ENCODE measurements at places on chromosomes 11 and 22.

GRCh38 chr22:26547426-26547825 is 35.2 kb upstream of the TFIP11 start:
- no peak for DNase-seq

DNA sequence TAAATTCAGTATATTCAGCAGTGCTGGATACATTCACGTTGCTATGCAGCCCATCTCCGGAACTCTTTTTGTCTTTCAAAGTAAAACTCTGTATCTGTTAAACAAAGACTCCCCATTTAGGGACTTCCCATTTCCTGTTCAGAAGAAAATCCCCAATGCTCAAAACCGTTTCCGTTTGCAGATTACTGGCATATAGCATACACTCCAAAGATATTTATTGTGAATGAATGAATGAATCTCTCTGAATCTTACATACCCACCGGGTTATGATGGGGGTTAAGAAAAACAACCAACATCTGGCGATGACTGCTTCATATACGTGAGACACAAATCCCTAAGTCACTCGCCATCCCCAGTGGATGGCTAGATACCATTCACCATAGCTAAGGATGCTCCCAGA is 1.6 kb downstream of the THY1 start:
- DNase-seq: no peak

DNA sequence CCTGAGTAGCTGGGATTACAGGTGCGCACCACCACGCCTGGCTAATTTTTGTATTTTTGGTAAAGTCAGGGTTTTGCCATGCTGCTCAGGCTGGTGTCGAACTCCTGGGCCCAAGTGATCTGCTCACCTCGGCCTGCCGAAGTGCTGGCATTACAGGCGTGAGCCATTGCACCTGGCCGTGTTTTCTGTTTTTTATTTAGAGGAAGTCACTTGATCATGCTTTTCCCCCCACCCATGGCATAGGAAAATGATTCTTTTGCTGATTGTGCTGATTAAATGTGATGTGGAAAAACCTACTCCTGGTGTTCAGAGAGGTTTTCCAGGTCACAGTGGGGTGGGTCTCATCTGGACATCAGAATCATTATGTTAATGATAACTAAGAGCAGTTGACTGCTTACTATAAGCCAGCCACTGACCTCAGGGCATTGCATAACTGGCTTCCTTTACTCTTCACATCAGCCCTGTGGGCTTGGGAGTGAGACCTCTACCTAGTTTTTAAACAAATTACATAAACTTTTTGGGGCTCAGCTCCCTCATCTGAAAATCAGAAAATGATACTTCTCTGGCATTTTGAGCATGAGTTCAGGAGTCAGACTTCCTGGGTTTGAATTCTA is 71.0 kb downstream of the PTPRJ start:
- peak; percentile 39 for DNase-seq

DNA sequence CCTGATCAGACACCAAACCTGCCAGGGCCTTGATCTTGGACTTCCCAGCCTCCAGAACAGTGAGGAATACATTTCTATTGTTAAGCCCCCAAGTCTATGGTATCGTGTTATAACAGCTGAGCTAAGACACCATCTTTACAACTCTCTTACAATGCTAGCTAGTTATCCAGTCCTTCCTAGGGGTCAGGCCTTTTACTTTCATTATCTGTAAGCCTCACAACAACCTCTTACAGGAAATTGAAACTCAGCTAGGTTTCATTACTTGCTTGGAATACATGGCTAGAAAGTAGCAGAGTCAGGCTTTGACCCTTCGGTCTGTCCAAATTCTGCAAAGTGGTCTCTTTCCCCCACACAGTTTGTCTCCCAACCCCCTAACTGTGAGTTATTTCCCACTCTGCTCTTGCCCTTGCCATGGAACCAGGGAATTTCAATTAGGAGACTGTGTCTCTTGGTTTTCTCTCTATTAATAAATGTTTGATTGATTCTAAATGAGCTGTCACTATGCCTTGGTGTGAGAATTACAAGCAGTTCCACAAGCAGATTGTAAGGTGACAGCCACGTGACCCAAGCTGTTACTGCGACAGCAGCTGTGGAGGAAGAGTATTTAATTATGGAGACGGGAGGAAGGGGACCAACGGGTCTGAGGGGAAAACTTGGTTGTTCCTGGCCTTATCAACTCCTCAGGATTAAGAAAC is 38.4 kb upstream of the CLMP start:
- DNase-seq: no peak

DNA sequence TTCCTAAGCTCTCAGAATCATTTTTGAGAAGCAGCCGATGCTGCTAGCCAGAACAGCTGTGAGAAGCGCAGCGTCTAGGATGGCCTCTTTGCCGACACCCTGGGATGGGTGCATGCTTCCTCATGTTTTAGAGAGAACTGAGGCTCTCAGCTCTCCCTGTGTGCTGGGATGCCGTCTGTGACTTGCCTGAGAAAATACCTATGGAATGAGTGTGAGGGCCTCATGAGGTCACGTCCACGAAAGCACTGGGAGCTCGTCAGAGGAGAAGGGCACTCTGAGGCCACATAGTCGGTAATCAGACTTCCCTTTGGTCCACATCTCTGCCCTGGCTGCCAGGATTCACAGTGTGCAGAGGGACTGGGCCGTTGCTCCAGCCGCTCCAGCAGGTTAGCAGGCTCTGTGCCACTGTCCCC is 54.7 kb downstream of the MICAL3 start:
- no peak for DNase-seq

GRCh38 chr11:368414-369335 is 624 bp upstream of the B4GALNT4 start:
- no peak for DNase-seq

GRCh38 chr11:75655605-75656004 is 13.2 kb downstream of the MAP6 start:
- DNase-seq: no peak

DNA sequence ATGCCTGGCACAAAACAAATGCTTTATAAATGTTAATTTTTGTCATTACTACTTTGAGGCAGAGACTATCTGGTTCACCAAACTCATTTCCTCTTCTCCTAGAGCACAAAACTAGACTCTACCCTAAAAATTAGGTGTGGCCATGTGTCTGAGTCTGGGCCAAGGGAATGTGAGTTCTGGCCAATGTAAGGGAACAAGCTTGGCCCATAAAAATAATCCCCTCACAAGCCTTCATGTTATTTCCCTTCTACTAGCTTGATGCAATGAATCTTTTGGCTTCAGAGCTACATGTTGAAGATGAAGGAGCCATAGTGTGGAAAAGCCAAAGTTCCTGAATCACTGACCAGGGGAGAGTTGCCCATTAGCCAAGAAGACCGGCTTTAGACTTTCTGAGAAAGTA is 406.5 kb upstream of the CCDC90B start:
- DNase-seq: no peak

GRCh38 chr11:57484141-57484710 is 23.9 kb downstream of the RTN4RL2 start:
- DNase-seq: peak; percentile 53

DNA sequence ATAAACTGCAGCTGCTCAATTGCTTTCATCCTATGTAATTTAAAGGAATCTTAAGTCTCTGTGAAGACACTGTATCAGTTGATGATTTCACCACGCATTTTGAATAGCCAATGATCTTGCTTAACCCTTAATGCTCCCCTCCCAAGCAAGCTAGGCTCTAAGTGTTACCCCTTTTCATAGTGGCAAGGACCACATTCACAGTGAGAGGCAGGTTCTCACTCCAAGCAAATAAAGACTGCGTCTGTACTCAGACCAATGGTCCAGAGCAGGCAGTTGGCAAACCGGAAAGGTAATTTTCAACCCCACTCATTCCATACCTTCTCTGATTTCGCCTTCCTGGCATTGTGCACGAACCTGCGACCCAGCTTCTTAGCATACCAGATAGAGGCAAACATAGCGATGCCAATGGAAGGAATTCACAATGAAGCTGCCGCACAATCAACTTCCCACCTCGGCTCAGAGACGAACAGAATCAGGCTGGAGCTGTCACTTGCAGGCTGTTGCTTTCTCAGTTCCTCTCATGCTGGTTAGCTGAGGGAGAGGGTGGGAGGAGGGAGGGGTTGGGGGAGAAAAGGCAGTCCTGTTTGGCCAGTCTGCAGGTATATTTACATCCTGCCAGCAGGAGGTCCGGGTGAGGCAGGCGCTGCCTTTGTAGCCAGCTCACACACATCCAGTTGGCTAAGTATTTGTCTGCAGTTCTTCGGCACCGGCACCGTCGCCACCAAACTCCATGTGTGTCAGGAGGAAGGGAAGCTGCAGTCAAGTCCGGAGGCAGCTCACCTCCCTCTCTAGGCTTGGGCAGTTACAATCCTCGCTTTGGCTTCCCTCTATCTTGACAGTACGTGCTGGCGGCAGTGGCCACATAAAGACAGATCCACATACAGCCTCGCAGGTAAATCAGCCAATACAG is 1151.2 kb upstream of the CCDC90B start:
- DNase-seq: no peak

DNA sequence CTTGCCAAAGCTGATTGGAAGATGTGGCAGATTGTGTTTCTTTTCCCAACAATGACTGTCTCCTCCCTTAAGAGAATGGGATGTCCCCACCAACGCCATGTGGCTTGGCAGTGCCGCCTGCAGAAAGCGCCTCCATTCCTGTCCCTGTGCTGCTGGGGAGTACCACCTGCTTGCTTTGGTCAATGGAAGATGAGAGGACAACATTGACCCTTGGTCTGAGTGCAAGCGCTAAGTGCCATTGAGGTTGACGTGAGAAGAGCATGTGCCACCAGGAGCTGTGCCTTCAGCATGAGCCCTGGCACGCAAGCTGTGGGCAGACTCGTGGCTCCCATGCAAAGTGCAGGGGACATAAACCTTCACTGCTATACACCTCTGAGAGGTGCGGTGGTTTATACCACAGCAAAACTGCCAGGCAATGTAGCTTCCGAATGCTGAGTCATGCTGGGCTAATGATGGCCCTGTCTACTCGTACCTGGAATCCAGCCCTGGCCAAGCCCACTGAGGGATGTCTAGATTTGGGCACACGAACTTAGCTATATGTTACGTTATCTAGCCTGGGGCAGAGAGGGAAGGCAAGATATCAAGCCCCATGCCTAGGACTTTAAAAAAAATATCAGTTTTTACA is 41.9 kb downstream of the MYEOV start:
- no peak for DNase-seq

- no peak for DNase-seq
These were observed 2.4 kb downstream of the FADS2 start for GRCh38 chr11:61830237-61831105.

DNA sequence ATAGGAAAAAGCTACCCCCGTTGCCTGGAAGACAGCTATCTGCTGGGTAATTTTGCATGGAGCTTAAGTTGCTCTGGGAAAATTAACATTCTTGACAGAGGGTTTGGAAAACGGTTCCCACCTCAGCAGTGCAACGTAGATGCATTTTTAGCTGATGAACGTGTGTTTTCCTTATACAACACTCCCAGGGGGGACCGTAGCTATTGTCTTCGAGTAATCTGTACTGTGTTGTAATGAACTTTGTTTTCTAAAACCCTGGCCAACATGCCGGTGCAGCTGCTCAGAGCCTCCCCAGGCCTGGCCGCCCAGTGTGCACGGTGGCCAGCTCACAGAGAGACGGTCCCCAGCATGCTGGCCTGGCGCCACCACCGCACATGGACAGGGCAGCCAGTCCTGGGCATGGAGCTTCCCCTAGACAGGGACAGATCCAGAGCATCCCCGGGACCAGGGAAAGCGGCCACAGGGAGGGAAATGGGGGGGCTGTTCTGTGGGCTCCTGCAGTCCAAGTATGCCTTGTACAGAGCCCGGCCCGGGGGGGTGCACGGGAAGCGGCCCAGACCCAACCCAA is 2.2 kb downstream of the TNNT3 start:
- no peak for DNase-seq

- no peak for DNase-seq
These were observed 29.4 kb downstream of the SMCO4 start for GRCh38 chr11:93513772-93514171.

GRCh38 chr11:75301601-75302345 is 49.7 kb downstream of the ARRB1 start:
- no peak for DNase-seq

GRCh38 chr11:64598797-64599697 is 8.0 kb downstream of the SLC22A12 start:
- DNase-seq: no peak

DNA sequence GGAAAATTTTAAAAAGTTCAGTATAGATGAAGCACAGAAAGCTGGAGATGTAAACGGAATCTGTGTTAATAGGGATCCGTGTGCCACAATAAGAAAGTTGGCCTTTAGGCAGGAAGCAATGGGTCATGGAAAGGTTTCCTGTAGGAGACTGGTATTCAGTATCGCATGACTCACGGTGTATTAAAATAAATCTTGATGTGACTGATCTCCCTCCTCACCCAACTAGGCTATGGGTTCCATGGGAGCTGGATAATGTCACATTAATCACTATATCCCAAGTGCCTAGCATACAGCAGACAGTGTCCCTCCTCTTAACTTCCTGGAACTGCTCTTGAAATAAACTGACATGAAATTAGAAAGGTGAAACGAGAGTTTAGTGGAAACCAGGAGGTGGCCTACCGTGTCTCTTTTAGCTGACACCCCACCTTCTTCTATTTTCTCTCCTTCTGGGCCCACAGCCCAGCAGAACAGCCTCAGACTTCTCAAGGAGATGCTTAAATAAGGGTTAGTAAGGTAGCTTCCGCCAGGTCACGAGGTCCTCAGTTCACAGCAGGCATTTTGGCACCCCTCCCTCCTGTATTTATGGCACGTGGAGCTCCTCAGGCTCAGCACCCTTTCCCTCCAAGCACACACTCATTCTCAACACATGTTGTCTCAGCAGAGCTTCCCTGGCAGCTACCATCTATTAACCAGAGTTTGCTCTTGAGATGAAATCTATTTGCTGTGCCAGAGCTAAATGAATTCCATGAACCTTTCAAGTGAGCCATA is 118.8 kb downstream of the NXPE2 start:
- no peak for DNase-seq

DNA sequence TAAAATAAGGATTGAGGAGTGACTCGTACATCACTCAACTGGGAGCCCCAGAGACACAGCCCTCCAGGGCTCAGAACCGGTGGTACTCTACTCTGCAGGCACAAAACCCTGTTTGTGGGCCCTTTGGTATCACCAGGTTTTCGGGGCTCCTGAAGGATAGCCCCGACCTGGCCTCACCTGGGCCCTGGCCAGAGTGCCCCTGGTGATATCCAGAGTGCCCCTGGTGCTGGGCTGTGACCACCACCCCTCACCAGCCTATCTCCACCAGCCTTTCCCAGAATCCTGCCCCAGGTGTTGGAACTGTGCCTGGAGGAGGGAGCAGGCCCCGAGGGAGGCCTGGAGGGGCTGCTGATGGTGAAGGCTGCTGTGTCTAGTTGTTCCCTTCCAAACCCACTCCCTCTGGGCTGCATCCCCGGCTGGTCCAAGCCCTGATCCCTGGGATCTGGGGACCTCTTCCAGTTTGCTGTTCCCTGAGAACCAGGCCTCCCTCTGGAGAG is 2.2 kb upstream of the GGT5 start:
- DNase-seq: no peak

DNA sequence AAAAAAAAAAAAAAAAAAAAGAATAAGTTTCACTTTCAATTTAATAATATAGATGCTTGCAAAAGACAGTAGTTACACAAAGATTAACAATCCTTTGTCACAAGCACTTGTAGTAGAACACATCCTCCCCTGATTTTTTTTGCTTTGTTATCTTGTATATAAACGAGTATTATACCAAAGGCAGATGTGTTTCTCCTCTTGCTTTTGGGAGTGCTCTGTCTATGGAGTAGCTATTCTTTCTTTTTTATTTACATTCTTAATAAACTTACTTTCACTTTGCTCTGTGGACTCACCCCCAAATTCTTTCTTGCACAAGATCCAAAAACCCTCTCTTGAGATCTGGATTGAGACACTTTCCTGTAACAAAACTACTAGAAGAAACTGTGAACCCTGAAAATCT is 3.4 kb upstream of the MRPL16 start:
- DNase-seq: no peak
